ENCODE measurements at places on chromosomes 16 and 17.
A peak's percentile ranks its signal among the peaks of the same experiment; 100 is the strongest.

DNA sequence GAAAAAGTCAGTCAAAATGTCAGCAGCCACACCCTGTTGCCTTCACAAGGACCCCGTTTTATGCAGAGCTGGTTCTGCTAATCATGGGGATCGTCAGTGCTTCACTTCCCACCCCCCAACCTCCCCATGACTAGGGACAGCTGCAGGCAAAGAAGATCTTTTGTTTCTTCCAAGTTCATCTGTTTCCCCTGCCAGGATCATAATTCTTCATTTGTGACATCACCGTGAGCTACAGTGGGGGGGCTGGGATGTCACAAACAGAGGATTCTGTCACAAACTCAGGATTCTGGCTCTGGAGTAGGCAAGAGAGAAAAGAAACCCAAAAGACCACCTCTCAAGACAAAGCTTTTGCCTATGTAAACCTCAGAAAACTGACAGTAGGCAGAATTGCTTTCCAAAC lies 24.7 kb downstream of the DNAJC7 start:
- no peak for DNase-seq

DNA sequence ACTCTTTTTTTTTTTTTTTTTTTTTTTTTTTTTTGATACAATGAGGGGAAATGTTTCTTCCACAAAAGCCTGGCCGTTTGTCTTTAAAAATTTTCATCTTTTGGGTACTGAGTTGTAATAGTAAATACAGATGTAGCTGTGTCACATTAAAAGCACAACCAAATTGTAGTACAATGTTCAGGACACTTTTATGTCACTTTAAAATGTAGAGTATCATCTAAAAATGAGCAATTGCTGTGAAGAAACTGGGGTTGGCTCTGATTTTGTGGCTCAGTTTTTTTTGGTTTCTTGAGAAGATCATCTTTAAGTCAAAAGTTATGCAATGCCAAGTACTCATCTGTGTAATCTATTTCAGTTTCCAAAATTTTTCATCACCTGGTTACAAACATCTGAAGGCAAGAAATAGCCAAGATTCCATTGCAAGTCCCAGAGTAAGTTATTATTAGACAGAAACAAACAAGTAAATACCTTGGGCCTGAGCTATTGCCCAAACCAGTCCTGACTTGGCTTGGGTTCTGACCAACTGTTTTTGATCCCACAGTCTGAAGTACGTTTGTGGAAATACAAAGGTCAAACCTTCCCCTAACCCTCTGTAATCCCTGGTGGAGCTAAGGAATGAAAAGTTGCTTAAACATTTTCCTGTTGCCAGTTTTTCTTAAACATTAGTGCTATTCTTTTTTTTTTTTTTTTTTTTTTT lies 717.2 kb downstream of the WWOX start:
- peak; percentile 0 for DNase-seq

GRCh38 chr17:75737133-75737962 lies 16.1 kb downstream of the ITGB4 start:
- no peak for DNase-seq

DNA sequence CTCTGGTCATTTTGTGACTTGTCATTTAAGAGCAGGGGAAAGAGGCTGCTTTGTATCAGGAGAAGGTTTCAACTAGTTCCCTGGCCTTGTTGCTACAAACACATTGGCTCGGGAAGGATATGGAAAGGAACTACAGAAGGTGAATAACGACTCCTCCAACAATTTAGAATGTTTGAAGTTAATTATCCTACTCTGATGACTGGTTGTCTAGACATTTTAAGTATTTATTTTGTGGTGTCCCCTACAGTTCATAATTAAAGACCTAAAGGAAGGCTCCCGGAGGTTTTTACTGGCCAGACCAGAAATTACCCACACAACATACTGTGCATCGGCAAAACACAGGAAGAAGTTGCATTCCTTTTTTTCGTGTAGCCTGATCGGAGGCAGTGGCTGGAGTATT lies 515.8 kb upstream of the SALL1 start:
- DNase-seq, result no peak

DNA sequence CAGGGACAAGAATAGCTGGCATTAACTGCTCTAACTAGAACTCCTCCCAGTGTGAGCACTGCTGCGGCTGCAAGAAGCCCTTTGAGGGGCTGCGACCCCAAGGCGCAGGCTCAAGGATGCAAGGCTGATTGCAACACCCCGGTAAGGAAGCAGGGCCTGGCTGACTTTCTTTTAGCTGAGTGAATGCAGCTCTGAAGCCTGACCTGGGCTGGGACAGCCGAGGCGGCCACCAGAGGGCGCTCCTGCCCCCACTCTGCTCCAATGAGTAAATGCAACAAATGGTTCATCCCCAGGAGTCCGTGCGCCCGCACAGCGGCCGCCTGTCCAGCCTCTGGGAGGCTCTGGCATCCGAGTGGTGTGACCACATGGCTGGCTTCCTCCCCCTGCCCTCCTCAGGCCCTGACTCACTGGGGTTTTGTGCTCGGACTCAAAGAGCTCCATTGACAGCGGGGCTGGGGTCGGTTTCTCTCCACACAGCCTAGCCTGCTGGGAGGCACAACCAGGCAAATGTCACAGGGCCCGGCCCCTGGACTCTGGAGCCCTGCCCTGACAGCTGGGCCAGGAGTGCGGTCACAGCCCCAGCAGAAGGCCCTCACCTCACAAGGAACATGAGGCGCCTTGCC lies at the start of gene SMIM5:
Gene SMIM5 (plus strand): TSS at position 572 of the 623 bp plus-strand sequence. CDS start 6,768 bp downstream, outside the sequence.
- DNase-seq, result peak; percentile 91

GRCh38 chr16:50881956-50882355 lies 140.1 kb downstream of the CYLD start:
- DNase-seq, result no peak

DNA sequence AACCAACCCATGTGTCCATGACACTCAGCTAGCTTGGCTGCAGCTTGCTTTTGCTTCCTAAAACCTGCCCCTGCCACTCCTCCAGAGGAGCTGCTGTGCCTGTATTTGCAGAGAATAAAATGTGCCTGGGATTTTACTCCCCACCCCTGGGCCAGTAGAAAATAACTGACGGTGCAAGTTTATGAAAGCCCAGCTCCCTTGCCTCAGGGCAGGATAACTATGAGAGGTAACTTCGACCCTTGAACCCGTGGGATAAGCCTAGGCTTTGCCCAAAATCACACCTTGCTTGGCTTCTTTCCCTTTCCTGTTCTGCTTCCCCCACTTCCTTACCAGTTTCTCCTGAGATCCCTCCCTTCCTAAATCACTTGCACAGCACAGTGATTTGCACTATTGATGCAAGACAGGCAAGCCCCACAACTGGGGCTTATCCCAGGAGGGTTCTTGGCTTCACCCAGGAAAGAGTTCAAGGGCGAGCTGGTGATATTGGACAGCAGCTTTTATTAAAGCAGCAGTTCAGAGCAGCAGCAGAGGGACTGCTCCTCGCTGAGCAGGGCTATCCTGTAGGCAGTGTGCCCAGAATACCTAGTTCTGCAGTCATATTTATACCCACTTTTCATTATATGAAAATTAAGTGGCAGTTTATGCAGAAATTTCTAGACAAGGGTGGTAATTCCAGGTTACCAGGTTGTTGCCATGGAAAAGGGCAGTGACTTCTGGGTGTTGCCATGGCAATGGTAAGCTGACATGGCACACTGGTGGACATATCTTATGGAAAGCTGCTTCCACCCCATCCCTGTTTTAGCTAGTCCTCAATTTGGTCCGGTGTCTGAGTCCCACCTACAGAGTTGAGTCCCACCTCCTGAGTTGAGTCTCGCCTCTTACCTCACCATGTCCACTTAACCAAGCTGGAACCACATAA lies 6.3 kb upstream of the ERCC4 start:
- DNase-seq, result no peak

GRCh38 chr17:71011391-71011790 lies 842.1 kb downstream of the KCNJ2 start:
- DNase-seq, result no peak

- peak; percentile 22 for DNase-seq
These were observed 35.5 kb downstream of the GAN start for GRCh38 chr16:81350306-81350615.

DNA sequence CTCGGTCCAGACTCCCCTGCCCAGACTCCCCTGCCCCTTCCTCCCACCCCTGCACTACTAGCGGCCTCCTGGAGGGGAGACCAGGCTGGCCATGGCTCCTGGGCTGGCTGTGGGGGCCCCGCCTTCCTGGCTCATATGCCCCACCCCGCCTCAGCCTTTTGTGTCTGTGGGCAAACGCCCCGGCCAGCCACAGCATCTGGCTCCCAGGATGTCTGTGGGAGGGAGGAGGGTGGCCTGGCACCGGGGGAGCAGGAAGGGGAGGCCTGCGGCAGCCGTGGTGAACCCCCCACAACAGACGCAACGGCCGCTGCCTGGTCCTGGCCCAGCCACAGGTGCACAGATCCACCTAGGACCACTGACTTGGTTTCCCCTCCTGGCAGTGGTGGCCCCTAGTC lies 32.9 kb downstream of the BAHCC1 start:
- no peak for DNase-seq

DNA sequence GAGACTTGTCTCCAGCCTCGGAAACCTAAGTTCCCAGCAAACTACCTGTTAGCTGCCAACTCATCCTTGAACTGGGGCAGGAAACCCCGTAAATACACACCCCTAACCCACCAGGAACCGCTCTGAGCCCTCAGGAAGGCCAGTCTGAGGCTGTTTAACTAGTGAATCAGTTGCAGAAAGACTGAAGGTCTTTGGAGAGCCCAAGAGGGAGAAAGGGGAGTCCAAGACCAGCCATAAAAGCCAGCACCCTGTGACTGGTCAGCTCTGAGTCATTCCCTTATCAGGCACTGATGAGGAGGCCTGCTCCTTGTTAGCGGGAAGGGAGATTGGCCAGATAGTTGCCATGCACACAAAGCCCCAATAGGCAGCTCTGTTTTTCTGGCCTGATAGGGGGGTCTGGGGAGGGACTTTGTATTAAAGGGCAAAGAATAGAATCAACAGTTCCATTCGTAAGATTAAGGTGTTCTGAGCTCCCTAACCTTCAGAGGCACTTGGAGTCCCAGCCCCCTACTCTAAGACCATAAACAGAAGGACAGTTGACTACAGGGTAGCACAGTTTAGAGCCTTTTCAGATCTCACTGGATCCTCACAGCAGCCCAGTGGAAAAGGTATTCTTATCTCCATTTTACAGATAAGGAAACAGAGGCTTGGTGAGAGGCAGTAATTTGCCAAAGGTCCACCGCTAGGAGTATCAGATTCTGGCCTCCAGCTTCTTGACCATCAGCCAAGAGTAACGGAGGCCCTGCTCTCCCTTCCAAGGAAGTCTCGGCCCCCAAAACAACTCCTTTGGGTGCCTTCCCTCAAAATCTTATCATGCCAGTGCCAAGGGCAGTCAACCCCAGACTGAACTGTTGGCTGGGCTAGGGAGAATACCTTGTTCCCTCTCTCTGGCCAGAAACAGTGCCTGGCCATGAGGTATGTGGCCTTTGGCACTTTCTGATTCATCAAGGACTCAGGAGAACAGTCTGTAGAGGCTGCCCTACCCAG lies 2.2 kb upstream of the KRT19 start:
- peak; percentile 80 for DNase-seq

DNA sequence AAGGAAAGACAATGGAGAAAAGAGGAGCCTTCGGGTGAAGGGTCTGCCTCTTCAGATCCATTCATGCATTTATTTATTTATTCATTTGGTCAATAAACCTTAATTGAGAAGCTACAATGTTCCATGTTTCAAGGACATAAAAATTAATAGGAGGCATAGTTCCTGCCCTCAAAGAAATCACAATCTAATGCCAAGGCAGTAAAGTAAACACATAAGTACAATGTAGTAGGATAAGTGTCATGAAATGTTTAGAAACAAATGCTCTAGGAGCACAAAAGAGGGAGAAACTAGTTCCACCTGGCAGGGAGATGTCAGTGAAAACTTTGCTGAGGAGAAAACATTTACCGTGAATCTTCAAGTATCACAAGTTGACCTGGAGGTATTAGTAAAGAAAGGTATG lies 103.5 kb upstream of the NOG start:
- no peak for DNase-seq

GRCh38 chr16:718389-718788 lies 2.6 kb upstream of the ANTKMT start:
- no peak for DNase-seq

GRCh38 chr17:62627219-62627903 lies at the start of gene MRC2:
Gene MRC2 (plus strand): TSS chr17:62627670. CDS start chr17:62627803, 133 bp downstream.
- DNase-seq, result peak; percentile 86

DNA sequence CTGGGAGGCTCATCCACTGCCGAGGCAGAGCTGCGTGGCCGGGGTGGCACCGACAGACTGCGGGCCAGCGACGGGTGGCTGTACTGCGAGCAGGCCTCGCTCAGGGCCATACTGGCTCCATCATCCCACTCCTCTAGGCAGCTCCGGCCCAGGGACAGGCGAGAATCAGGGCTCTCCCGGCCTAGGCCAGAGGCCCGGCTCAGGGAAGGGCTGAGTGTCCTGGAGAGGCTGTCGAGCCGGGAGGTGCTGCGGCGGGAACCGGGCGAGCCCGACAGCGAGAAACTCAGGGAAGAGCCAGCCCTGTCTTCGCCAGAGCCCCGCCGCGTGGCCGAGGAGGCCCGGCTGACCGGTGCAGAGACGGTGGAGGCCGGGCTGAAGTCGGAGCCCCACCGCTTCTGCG lies 37.4 kb downstream of the PIPOX start:
- no peak for DNase-seq

- no peak for DNase-seq
These were observed 27.7 kb downstream of the ATPAF2 start for GRCh38 chr17:18011286-18011685.

GRCh38 chr17:68349157-68349556 lies 57.9 kb downstream of the ARSG start:
- DNase-seq, result no peak

DNA sequence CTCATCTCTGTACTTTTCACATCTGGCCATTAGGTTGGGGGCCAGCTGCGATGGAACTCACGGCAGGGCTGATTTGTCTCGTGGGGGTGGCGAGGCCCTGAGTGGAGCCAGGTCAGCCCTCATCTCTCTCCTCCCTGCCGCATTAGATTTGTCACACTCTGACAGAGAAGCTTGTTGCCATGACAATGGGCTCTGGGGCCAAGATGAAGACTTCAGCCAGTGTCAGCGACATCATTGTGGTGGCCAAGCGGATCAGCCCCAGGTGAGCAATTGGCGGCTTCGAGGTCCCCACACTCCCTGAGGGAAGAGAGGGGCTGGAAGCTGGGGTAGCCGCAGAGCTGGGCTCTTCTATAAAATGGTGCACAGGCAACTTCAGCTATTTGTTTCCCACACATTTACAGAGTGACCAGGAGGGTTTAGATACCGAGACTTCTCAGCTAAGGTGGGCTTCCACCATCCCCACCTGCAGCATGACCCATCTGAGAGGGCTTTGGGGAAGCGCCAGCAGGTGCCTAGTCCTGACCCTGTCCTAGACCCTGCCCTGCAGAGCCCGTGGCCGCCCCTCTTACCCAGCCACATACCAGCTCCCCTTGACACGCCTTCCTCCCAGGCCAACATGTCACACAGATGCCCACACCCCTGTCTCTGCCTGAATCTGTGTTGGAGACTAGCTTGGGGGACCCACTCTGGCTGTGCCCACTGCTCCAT lies 8.4 kb downstream of the TMEM98 start:
- no peak for DNase-seq

DNA sequence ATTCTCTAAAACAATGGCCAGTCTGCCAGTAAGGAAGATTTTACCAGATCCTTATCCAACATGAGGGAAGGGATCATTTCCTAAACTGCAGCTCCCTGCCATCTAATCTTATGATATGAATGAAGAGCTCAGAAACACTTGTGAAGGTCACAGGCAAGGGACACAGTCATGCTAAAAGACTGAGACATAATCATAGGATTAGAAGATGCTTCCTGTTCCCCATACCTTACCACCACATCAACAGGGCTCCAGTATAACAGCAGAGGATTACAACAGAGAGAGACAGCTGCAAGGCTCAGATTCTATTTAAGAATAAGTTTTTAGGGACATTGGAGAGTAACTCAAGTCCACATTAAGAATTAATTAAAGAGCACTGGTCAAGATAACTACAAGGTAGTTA lies 93.3 kb downstream of the BRIP1 start:
- DNase-seq, result peak; percentile 52

- no peak for DNase-seq
These were observed 102.4 kb downstream of the CCT6B start for GRCh38 chr17:34858591-34859565.
